ENCODE measurements at places on chromosomes 11 and 22. TPM values are rescaled to one million over a fixed set of nuclear protein-coding genes. Genes with fewer than 3 reads are reported as not detected.

DNA sequence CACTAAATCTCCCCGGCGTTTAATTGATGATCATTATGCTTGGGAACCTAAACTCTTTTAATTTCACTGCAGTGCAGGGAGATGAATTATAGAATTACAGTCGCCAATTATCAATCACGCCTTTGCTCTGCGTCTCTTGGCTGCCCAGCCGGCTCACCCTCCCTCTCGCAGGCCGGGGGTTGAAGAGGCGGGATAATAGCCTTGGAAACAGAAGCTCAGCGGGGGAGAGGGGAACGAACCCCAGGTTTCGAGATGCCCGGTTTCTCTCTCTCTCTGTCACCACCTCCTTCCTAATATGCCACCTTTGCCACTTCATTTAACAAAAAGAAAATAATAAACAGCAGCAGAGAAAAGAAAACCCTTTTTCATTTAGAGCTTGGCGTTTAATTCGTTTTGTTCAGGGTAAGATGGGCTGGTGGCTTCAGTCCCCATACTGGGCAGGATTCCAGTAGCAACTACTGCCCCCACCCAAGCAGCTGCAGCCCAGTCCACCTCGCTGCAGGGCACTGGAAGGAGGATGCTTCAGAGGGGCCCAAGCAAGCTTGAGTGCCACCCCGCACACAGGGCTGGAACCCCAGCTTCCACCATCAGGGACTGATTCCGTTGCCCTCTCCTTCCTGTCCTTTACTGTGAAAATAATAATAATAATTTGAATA lies 271.7 kb downstream of the BUD13 start:
- DNase-seq, result peak; percentile 49

- DNase-seq, result peak; percentile 53
Observed at GRCh38 chr11:68010090-68011041, at the start of gene ALDH3B1. Gene ALDH3B1 (plus strand): TSS chr11:68010327. CDS start chr11:68015298, 4,971 bp downstream.

- no peak for DNase-seq
Observed at GRCh38 chr11:11574373-11575287, 47.2 kb downstream of the GALNT18 start.

DNA sequence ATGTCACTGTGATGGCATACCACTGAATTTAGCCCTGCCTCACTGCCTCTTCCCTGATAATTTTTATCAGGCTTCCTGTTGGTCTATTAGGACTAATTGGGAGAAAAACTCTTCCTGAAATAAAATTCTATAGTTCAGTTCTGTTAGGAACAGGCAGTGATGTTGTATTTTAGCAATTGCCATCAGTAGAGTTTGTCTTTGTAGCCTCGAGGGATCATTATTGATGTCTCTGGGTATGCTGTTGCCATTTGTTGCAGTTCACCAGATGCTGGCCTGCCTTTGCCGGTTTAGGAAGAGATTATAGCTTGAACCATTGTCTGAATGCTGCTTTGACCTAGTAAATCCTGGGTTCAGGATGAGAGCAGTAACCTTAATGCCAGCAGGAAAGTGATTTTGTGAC lies 41.0 kb downstream of the KDM2A start:
- DNase-seq, result no peak

DNA sequence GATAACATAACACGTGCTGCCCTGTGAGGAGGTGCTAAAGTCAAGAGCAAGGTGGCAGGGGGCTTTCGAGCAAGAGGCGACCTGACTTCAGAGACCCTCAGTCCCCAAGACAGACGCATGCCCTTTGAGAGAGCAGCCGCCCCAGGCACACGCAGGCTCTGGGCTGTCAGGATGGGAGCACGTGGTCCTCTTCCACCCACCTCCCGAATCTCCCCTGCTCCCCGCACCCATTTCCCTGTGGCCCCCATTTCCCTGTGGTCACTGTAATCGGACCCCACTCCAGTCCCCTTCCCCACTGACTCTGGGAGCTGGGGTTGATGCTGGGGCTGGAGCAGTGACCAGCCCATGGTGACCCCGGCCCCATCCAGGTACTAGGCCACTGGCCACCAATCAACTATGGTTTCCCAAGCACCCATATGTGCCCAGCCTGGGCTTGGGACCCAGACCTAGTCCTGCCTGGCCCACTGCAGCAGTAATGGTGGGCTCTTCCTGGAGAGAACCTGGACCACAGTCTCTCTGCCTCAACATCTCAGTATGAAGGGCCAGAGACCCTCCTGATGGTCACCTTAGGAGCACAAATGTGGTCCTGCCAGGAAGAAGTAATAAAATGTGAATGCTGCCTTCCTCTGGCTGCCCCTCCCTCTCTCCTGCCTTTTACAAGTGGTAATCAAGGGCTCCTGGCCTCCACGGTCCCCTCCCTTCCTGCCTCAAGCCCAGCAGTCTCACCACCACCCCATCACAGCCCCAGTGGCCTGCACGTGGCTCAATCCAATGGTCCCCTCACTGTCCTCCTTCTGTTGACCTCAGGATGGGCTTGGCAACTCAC lies 39.0 kb downstream of the IGLL5 start:
- DNase-seq, result no peak

DNA sequence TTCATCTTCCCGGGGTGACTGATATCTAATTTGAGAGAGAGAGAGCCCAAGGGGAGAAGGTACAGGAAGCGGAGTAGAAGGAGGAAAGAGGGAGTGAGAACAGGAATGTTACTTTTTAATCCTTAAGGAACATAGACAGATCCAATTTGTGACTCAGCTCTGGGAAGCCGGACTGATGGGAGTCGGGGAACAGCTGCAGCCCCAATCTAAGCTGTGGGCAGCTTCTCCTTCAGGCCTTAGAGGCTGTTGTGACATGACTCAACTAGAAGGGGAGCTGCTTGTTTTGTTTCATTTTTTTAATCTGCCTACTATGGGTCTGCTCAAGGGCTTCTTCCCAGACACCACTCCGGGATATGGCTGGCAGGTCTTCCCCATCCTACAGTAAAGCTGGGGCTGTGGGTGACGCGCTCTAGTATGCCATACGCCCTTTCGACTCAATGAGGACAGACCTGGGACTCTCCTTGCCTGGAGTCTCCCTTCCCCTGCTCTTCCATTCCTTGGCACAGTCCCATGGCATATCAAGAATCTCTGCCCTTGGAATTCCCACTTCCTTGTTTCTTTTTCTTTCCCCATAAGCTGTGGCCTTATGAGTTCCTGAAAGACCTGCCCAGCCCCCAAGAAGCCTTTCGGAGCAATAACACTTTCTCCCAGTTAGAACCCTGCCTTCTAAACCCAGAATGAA lies 103.3 kb upstream of the AKIP1 start:
- DNase-seq, result no peak

DNA sequence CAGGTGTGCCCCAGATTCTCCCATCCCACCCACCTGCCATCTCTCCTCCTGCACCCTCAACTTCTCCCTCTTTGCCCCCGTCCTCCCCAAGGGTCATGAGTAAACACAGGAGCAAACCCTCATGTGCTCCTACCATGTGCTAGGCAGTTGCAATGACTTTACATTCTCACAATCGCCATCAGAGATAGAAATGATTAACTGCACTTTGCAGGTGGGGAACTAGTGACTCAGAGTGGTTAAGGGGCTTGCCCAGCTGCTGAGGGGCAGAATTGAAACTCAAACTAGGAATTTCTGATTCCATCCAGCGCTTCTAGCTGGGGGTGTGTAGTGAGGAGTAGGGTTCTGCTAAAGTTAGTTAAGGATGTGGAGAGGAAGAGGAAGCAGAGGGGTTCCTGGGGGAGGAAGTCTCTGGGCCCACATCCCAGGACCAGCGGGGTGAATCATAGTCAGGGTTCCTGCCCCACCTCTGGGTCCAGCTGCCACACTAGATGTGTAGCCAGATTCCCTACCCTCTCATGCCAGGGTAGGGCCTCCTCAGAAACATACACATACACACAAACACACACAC lies 16.0 kb upstream of the PRG2 start:
- no peak for DNase-seq

DNA sequence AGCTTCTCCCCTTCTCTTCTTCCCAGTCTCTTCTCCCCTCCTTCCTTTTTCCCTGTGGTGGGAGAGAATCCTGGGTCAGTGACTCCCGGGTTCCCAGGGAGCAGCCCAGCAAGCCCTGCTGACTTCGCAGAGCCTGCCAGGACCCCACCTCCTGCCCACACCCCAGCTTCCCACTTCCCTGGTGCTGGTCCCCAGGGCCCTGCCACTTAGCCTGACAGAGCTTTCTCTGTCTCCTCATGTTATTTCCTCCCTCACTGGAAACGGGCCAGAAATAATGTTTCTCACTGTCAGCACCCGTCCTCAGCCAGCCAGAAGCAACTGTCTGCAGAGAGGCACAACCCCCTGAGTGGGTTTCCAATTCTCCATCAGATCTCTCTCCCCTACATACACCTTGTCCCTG lies 27.1 kb downstream of the C11orf96 start:
- no peak for DNase-seq

The TNNT3 gene
- total RNA-seq, result not detected

The NOX4 gene
- 1.1 TPM for total RNA-seq

The SMIM35 gene
- not detected for total RNA-seq

The OR4B1 gene
- total RNA-seq, result not detected

The OR52B6 gene
- total RNA-seq, result not detected
